ENCODE measurements at places on chromosomes 2 and 18.

GRCh38 chr18:68456985-68457384 is 257.9 kb downstream of the TMX3 start:
- no peak for DNase-seq

GRCh38 chr2:226792155-226792881 is 7.3 kb downstream of the IRS1 start:
- no peak for DNase-seq

GRCh38 chr2:73830871-73831401 is 2.2 kb downstream of the STAMBP start:
- DNase-seq = no peak

DNA sequence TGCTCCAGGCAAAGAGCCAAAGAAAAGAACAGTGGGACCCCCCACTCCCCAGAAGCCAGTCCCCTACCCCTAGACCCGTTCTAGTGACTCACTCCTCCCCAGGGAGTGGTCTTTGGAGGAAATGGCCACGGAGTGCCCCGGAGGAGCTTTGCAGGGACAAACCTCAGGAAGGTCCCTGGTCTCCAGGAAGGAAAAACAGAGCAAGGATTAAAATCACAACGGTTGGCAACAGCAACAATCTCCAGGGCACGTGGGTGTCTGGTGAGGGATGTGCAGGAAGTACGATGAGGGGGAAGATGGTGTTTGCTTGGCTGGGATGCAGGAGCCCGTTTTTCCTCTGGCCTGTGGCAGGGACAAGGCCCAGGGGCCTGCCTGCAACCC is 135.0 kb downstream of the SMAD2 start:
- no peak for DNase-seq

All from DND-41 (cell line).